ENCODE measurements at places on chromosomes 7 and 10.

- no peak for DNase-seq
Observed at GRCh38 chr7:92058040-92058439, 76.2 kb downstream of the CYP51A1 start.

- no peak for DNase-seq
Observed at GRCh38 chr10:15313843-15314242, 57.2 kb downstream of the FAM171A1 start.

DNA sequence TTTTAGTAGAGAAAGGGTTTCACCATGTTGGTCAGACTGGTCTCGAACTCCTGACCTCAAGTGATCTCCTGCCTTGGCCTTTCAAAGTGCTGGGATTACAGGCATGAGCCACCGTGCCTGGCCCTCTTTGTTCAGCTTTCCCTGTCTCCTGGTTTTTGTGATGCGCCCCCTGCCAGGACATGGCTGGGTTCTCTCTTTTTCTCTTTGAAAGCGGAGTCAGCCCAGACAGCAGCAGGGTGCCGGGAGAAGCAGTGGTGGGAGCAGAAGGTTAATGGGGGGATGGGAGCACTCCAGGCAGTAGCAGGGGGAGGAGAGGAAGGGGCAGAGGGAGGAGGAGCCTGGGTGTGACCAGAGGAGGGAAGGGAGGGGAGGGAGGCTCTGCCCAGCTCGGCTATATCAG lies 1.8 kb downstream of the MUC3A start:
- DNase-seq, result no peak

DNA sequence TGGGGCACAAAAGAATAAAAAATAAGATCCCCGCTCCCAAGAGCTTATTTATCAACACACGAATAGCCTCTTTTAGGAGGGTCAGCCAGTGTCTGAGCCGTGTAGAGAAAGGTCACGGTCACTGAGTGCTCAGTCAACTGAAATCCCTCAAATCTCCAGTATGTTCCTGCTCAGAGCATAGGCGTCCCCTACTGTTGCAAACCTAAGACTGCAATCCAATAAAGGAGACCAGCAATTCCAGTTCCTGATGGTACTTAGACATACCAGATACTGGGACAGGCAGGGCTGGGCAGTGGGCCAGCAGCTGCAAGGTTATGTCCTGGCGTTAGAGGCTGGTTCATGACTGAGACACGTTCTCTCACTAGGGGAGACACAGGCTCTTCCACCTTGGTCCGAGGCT lies 93.6 kb downstream of the CACNB2 start:
- no peak for DNase-seq

- DNase-seq, result no peak
Observed at GRCh38 chr10:99631496-99631895, 11.3 kb upstream of the SLC25A28 start.

GRCh38 chr10:73306171-73306708 lies 52.4 kb downstream of the CFAP70 start:
- no peak for DNase-seq

DNA sequence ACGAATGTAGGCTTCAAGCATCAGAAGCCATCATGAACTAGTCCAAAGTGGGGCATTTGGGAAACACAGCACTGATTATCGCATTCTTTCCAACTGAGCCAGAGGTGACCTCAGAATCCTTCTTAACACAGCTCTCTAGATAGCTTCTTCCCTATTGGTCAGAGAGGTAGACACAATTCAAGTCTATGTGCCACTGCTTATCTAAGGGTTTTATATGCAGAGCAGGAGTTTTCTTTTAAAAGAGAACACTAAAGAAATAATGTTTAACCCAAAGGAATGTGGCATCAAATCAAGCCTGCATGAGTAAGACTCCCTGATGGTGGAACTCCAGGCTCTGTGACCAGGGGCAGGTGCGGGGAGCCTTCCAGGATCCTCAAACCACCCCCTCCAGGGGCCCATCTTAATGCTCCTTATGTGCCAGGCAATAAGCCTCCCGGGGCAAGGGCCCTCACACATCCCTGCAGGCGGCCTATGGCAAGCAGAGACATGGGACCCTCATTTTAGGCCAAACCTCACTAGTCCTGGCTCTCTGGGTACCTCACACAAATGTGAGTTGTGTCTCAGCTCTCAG lies 13.8 kb downstream of the HSPA12A start:
- DNase-seq, result no peak

DNA sequence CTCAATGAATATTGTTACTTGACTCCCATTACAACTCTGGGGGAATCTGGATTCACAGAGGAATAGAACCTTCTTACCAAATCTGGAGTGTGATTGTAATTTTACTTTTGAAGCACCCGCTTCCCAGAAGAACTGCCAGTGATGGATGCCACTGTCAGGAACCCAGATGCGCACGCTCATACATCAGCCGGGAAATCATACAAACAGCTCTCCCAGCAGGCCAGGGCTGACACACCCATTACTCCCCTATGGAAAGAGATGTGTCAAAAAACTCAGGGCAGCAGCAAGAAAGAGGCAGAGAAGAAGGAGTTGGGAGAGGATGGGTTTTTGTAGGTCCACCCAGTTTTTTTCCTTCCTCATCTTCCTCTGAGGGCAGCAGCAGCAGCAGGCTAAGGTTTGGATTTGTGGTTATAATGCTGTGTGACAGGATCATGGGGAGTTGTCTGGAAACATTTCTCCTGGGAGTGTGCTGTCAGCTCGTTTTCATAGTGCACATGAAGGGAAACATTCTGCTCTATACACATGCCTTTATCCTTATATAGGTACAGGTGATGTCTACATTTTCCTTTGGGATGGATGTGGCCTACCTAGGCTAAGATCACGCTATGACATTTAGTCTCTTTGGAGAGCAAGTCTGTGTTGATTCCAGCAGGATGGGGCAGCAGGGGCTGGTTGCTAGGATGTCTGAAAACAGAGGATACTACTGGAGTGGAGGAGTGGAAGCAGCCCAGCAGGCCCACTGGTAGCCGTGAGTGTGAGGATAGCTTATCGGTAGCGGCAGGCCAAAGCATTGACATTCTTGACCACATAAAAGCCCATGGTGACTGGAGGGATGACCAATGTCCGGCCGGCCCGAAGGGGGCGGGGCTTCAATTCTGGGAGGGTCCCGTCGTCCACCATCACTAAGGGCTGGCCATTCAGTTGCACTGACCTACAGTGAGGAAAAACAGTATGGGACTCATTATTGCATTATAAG lies 12.4 kb upstream of the HPS1 start:
- DNase-seq, result no peak

- no peak for DNase-seq
Observed at GRCh38 chr7:54330216-54330800, 211.9 kb upstream of the VSTM2A start.

DNA sequence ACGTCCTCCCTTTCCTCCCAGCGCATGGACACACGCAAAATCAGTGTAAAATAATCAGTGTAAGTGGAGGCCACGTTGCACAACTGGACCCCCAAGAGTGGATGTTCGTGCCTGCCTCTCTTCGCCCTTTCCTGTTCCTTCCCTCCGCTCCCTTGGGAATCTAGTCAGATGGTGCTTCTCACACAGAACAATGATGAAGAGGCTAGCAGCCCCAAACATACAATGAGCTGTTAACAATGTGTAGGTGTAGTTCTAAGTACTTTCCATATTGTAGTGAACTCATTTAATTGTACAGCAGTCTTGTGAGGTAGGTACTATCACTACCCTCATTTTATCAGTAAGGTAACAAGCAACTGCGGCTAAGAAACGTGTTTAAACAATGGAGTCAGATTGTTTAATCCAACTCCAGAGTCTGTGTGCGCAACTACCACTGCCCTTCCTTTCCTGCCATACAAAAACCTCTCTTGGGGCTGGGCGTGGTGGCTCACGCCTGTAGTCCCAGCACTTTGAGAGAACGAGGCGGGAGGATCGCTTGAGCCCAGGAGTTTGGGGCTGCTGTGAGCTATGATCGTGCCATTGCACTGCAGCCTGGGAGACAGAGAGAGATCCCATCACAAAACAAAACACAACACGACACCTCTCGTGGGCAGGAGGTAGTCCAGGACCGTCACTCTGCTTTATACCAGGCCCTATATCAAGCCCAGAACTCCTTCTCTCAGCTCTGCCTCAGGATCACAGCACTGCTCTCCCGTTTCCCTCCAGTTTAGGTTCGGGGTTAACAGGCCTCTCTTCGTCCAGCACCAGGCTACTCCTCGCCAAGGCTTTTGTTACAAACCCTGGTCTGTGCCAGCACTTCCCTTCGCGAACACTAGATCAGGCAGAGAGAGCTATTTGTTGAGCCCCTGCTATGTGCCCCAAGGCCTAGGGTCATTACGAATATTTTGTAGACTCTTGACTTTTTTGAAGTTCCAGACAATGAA lies 1.1 kb downstream of the FKBP9 start:
- DNase-seq, result no peak

GRCh38 chr7:17063045-17063383 lies 181.2 kb upstream of the AGR3 start:
- no peak for DNase-seq

DNA sequence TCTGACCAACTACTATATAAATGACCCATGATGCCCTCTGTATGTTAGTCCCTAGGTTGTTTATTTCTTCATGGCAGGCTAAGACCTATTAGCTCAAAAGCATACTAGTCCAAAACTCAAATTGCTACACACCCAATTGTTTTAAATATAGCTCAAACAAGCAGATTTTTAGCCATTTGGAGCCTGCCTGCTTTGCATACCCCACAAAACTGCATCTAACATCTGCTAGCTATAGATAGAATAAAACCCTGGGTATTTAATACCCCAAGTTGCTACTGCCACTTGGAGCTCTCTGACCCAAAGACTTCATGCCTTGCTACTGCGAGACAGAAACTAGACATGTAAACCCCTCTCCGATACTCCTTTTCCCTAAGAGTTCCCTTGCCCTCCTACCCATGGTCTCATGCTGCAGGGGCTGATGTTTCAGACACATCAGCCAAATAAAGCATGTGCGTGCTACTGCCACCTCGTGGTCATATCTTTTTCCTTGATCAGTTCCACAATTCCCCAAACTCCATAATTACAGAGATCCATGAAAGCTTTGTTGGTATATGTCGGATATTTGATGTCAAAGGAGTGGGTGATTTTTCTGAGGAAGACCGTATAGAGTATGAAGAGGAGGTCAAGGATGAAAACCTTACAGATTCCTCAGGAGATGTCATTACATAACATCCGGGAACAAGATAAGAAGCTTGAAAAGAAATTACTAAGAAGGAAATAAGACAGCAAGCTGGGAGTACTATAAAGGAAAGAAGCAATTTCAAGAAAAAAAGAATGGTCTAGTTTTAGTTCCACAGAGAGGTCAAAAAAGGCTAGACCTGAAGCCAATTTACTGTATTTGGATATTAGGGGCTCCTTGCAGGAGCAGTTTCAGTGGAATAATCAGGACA lies 386.6 kb downstream of the SH2D4B start:
- DNase-seq, result no peak

DNA sequence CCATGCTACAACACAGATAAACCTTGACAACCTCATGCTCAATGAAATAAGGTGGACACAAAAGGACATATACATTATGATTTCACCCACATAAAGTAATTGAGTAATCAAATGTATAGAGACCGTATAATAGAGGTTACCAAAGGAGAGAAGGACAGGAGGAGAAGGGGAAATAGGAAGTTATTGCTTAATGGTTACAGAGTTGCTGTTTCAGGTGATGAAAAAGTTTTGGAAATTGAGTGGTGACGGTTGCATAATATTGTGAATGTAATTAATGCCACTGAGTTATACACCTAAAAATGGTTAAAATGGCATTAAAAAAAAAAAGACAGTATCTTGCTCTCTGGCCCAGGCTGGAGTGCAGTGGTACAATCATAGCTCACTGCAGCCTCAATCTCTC lies 1.5 kb upstream of the OGDH start:
- no peak for DNase-seq

- DNase-seq, result no peak
Observed at GRCh38 chr7:136033413-136034031, 56.4 kb upstream of the MTPN start.

- DNase-seq, result no peak
Observed at GRCh38 chr10:114157912-114158311, 16.1 kb downstream of the CCDC186 start.

GRCh38 chr7:137880432-137880831 lies 33.7 kb upstream of the DGKI start:
- peak; percentile 40 for DNase-seq

DNA sequence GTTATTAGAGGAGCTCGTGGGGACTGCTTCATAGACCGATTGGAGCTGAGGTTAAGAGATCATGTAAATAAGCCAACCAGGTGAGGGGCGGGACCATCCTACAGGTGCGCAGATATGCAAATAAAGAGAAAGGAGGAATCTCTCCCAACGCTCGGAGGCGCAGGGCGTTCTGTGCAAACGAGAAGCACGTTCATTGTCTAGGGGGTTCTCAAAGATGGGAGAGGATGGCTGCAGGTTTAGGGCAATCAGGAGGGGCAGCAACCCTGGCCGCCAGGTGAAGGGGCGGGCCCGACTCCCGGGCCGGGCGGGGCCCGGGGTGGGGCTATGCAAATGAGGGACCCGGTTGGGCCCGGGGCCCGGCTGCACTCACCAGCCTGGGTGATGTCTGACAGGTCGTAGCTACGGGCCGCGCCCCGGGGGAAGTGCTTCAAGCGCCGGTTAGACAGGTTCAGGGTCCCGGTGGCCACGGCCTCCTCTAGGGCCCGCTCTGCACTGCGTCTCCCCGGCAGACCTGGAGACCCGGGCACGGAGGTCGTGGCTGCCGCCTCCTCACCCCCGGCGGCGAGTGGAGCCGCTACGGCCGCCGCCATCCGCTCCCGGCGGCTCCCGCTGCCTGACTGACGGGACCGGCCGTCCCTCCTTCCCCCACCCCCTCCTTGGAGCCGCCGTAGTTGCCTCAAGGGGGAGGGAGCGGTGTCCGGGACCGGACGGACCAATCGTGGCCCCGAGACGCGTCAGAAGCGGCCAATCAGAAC lies at the start of gene LRCH4:
LRCH4 (minus strand) TSS at position 619 of the 755 bp plus-strand sequence; CDS start at position 590, 29 bp downstream.
- DNase-seq, result peak; percentile 12

DNA sequence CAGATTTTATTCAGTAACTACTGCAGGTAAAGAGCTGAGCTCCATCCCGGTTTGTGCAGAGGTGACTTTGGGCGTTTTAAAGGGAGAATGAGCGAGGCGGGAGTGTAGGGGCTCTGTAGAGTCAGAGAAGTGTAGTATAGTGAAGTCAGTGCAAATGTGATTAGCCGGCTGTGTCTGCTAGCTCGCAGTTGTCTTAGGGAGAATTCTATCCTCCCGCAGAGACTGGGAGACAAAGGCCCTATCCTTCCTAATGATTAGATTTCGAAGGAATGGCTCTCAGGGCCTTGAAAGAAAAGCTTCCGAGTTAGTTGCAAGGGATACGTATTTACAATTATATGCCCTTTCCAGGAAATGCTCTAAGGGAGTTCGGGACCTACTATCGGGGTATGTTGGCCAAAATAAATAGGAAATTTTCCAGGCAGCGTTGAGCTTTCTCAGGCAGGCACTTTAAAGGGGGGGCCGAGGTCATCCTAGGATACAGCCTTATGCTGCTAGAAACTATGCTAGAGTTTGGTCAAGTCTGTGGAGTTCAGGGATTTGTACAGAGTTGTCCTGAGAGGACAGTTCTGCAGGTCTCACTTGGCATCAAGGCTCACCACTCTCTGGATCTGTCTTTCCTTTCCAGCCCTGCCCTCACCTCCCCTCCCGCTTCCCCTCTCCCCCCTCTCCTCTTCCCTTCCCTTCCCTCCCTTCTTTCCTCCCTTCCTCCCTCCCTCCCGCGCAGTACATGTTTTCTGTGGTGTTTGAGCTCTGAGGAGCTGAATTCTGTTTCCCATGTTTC lies 825 bp downstream of the MRPL32 start:
- no peak for DNase-seq

- DNase-seq, result no peak
Observed at GRCh38 chr10:8006274-8006999, 48.1 kb upstream of the GATA3 start.

Data from epithelial cell of prostate (primary cell).